Urinary bladder (tissue), 4 donors: ENCODE measurements at places on chromosomes 5 and 9. TPM values are rescaled to one million over a fixed set of nuclear protein-coding genes. Genes with fewer than 3 reads are reported as not detected.

The SLC4A9 gene
- total RNA-seq: 0.11 TPM

- DNase-seq: no peak
Observed at GRCh38 chr5:6820851-6821479, 107.7 kb downstream of the TENT4A start.

The IL4 gene
- total RNA-seq: not detected

The SKIC3 gene
- total RNA-seq: 253 TPM

The IZUMO3 gene
- total RNA-seq: not detected

GRCh38 chr9:119736491-119737454 lies 367.5 kb upstream of the BRINP1 start:
- no peak for DNase-seq
